ENCODE measurements at places on chromosomes 3 and 15. TPM values are rescaled to one million over a fixed set of nuclear protein-coding genes. Genes with fewer than 3 reads are reported as not detected.

DNA sequence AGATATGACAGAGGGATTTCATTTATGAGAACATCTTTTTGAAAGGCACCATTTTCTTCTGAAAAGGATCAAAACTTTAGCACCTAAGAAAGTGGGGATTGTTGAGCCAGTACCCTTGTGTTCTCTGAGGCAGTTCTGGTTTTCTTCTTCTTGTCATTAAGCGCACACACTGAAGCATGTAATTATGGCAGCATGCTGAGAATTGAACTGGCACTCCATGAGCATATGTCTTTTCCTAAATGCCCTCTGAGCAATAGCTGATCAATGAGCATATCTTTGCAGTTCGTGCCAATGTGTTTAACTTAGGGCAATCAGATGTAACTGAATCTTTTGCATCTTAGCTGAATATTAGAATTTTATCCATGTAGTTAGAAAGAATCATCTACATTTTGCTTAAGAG, 53.9 kb upstream of the VGLL3 start:
- no peak for DNase-seq

DNA sequence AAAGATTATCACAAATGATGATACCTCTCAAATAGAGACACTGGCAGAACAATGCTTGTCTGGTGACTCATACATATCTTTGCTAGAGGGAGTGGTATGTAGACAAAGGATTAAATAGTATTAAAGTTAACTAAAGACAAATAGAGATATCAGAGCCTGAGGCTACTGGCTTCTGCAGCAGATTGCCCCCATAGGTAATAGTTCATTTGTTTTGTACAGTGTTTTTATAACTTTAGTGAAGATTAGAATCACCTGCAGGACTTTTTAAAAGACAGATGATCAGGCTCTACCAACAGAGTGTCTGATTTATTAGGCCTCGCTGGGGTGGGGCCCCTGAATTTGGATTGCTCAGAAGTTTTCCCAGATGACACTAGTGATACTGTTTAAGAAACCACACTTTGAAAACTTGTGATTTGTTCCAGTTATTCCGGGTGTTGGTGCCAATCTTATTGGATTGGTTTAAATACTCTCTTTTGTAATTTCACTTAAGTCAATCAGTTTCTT, 96.4 kb downstream of the NAALADL2 start:
- DNase-seq: no peak

DNA sequence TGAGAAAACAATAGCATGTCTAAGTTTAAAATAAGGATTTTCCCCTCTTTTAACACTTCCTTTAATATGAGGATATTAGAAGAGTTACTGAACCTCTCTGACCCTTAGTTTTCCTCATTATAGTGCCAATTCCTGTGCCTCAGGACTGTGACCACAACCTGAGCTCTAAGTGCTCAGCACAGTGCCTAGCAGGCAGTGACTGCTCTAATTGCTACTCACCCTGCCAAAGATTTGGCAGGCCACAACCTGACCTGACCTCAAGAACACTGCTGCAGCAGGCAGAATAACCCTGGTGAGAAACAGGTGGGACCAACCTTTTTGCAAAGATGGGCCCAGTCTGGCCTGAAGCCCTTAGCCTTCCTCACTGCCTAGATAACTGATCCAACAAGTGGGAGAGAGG, 35.7 kb downstream of the NBEAL2 start:
- no peak for DNase-seq

DNA sequence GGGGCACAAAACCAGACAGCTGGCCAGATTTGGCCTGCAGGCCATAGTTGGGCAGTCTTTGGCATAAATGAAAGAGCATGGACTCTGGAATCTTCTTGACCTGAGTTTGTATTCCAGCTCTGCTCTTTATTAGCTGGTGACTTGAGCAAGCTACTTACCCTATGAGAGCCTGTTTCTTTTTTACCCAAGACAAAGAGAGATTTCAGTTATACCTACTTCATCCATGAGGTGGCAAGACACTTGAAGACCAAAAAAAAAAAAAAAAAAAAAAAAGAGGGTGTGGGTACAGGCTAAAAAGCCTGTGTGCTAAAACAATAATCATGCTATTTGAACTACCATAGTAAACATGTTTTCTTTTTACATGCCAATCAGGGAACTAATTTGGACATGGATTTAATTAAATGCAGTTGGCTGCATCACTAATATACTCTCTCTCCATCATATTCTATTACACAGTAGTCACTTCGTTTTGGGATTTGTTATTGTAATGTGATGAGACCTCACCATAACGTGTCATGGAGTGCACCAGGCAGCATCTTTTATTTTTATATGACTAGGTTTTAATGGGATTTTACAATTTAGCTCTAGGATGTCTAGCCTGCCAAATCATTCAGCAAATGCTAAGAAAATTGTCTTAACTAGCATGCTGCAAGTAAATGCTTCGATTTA, 109.2 kb upstream of the FHIT start:
- no peak for DNase-seq

- DNase-seq: no peak
These were observed 198.5 kb downstream of the FOXP1 start for GRCh38 chr3:71384837-71385716.

- no peak for DNase-seq
These were observed 41.7 kb downstream of the SNX4 start for GRCh38 chr3:125478326-125478725.

- DNase-seq: no peak
These were observed 491.3 kb upstream of the AGTR1 start for GRCh38 chr3:148206446-148206845.

DNA sequence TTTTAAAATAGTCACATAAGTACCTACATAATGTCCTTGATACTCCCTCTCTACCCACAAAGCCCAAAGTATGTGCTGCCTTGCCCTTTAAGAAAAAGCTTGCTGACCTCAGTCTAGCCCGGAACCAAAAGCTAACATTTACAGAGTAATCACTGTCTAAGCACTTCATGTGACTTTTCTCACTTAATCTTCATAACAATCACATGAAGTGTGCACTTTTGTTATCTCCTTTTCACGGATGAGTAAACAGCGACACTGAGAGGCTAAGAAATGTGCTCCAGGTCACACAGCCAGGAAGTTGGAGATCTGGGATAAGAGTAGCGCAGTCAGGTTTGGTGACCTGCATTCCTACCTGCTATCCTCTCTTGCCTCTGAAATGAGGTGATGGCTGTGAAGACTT, 194.0 kb downstream of the ITPR1 start:
- DNase-seq: no peak

GRCh38 chr15:72285402-72285801, 13.0 kb upstream of the PARP6 start:
- no peak for DNase-seq

DNA sequence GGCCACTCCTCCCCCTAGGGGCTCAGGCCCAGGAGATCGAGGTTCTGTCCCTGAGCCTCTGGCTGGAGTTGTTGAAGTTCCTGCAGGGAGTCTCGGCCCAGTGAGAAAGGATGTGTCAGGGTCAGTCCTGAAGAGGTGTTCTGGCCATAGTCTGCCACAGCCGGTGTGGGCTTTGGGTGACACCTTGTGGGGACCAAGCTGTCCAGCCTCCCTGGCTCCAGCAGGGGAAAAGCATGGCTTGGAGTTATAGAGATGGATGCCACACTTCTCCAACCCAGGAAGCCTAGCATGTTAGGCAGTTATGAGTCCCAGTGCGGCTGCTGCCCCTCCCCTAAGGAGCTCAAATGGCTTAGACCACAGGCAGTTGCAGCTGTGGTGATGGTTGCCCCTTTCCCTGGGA, 945.6 kb upstream of the GBE1 start:
- DNase-seq: no peak

- no peak for DNase-seq
These were observed 4.8 kb downstream of the VWA5B2 start for GRCh38 chr3:184234224-184234623.

DNA sequence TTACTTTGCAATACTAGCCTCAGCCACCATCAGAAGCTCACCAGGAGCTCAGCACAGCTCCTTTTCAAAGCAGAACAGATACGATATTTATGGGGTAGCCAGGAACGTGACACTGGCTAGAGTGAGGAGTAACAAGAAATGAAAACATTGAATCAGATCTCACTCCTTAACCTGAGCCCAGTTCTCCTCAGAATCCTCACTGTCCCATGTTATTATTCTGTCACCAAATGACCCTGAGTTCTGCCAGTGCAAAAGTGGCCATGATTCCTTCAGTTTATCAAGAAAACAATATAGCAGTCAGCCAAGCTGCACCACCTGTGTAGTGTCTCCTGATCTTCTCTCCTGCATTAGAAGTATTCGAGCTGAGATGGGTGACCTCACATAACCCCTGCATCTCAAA, 956.7 kb downstream of the TUSC7 start:
- DNase-seq: peak; percentile 56

DNA sequence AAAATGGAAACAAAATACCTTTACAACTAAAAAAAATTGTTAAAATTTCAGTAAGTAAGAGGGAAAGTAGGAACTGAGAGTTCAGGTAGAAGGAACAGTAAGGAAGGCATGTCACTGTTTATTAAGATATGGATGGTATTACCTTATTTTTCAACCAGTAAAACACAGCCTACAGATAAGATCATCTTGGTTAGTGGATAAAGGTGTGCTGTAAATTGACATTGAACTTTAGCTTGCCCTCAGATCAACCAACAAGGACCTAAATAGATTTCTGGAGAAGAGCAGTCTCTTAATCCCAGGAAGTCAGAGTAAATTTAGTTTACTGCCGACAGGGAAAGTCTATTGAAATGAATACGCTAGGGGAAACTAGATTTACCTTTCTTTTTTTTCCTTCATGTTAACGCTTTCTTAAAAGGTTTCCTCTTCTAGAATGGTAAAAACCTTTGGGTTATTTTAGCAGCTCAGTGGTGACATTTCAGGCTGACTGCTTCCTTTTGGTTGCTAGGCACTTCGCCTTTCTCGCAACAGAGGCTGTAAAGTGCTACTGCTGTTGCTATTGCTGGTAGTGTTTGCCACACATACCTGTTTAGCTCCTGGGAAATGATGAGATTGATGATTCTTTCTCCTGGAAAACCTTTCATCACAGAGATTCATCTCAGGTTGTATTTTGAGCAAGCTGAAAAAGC, 12.9 kb downstream of the DZIP3 start:
- no peak for DNase-seq

- no peak for DNase-seq
These were observed 4.5 kb upstream of the MRPS22 start for GRCh38 chr3:139339219-139339906.

DNA sequence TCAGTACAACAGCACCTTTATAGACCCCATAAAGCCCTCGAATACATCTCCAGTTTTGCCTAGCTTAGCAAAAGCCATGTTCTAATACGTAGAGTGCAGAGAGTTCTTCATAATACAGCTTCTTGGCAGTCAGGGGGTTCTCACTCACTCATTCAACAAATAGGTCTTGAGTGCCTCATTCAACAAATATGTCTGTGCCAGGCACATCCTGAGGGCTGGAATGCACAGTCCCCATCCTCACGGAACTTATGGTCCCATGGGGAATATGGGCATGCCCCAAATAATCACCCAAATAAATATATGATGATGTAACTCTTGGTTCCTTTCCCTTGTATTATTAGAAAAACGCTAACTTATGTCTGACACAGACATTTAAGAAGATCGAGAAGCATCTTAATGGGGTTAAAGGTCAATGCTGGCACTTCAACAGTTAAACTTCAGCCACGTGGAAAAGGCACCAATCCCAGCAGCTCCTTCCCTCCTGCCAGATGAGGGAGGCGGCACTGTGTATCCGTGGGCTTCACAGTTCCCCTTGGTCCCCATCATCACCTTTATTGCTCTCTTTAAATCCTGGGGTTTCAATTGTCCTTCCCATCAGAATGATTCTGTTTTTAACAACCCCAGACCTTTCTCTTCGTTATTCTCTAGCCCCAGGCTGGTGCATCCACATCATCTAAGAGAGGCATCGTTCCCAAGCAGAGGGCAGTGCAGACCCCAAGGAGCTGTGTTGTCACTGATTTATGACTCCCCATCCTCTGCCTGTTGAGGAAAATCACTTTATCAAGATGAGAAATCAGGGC, 18.9 kb upstream of the SEMA5B start:
- DNase-seq: no peak

GRCh38 chr15:39251413-39252133, 329.3 kb upstream of the THBS1 start:
- no peak for DNase-seq

TMEM212 gene
- 0.16 TPM for polyA plus RNA-seq

TTBK2 gene
- polyA plus RNA-seq: 8.6 TPM

C3orf20 gene
- 0.56 TPM for polyA plus RNA-seq

GASK1A gene
- polyA plus RNA-seq: 4.6 TPM

All from left renal cortex interstitium (tissue), 4 donors.